ENCODE measurements at places on chromosomes 7 and 10.
A peak's percentile ranks its signal among the peaks of the same experiment; 100 is the strongest.

- peak; percentile 71 for DNase-seq
These were observed 75.2 kb upstream of the INHBA start for GRCh38 chr7:41777894-41778596.

GRCh38 chr7:43110791-43111535, 1.5 kb upstream of the HECW1 start:
- no peak for DNase-seq

GRCh38 chr7:94579470-94579869, 69.9 kb downstream of the CASD1 start:
- peak; percentile 11 for DNase-seq

DNA sequence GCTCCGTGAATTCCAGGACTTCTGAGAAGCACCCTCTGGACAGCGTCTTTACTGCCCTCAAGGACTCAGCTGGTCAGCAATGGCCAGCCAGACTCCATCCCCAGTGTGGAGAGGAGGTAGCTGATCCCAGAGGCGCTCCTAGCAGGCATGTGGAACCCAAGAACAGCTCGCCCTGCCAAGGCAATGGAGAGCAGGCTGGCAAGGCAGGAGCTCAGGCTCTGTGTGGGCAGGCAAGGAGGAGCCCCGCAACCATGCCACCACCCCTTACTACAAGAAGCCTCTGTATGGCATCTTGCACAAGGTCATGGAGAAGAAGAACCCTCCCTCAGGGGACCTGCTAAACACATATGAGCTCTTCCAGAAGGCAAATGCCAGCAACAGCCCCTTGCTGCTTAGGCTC, 34.4 kb upstream of the SGMS1 start:
- no peak for DNase-seq

DNA sequence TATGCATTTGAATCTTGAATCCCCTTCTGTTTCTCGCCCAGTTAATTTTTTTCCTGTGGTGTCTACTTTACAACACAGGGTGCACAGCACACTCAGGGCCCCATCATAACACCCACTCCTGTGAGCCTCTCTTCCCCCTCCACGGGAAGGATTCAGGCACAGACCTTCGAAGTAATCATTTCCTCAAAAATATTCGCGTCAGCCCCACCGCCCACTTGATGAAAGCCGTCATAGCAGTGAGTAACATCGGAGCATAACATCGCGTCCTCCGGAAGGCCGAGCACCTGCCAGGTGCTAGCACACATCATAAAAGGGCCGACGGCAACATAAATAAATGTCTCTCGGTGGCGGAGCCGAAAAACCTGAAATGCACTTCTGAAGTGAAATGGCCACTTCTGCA, 201.7 kb upstream of the ADARB2 start:
- DNase-seq = no peak

- DNase-seq = no peak
These were observed 19.1 kb upstream of the GPAM start for GRCh38 chr10:112202561-112203241.

- DNase-seq = no peak
These were observed 135.9 kb upstream of the CCDC6 start for GRCh38 chr10:60042262-60042661.

DNA sequence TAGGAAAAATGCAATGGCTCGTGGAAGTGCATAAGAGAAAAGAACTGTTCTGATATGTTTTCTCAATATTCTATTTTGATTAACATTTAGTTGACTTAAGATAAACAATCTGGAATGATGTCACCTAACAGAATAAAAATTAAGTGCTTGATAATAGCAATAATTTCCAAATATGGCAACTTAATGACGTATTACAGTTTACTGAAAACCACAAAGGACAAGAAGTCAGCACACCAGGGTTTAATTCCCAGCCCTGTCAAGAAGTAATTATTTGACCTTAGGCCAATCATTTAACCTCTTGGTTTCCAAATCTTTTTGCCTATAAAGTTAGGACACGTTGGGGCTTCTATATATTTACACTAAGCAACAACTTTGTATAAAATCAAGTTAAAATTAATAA, 95.7 kb downstream of the CABCOCO1 start:
- no peak for DNase-seq

DNA sequence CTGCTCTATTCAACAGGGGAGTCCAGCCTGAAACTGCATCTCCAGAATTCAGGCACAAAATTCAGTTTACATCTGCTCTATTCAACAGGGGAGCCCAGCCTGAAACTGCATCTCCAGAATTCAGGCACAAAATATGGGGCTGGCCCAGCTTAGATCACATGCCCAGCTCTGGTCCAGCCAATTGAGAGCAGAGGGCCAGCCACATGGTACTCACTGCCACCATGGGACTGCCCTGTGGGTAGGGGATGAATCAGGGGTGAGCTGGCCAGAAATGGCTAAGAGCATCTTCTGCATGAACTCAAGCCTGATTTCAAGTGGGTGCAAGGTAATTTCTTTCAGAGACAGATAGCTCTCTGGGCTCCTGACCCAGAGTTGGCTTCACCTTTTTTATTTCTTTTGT, 156.6 kb upstream of the LYZL2 start:
- no peak for DNase-seq

DNA sequence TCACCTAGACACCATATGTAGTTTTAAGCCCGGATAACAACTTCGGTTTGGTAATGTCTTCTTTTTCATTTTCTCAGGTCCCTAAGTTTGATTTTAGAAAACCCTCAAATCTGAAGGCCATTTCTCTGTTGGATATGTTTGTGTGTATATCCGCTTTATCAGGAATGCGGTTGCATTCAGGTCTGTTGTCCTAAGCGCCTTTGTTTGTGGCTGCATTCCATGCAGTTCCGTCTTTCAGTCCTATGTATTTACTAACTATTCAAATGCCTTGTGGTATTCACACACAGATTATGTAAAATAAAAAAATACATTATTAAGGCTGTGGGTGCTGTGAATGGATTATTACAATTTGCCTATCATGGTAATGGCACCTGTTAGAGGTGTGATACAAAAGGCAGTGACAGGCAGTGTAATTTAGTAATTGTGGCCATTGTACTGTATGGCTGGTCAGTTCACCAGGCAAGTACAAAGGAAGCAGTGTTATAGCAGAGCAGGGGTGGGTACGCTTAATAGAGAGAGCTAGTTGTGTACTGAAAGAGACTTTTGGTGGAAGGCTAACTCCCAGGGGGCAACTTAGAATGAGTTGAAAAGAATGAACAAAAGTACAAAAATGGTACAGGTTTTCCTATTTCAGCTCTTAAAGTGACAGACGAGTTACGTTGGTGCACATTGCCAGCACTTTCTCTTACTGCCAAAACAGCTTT, 136.4 kb downstream of the VTI1A start:
- DNase-seq = no peak

DNA sequence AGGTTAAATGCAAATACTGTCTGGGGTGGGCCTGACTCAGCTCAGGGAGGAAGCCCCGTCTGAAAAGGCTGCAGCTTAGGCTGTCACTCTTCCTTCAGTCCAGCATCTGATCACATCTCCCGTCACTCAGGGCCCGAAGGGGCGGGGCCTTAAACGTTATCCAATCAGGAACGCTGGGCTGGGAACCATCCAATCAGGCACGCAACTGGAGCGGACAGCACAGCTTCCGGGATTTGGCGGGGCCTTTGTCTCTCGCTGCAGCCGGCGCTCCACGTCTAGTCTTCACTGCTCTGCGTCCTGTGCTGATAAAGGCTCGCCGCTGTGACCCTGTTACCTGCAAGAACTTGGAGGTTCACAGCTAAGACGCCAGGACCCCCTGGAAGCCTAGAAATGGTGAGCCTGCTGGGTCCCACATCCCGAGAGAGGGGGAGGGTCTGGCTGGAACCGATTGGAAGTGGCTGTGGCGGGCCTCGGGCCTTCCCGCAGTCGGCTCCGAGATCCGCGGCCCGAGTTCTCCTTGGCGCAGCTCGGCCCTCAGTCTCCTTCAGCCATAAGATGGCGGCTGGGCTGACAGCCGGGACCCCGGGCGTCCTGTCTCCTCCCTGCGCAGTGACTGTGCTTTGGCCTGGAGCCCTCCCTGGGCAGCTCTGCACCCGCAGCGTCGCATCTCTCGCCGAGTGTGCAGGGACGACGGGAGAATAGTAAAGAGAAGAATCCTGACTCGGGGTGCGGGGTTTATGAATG, at the start of gene ZNF92:
Gene ZNF92, plus strand, starts transcription at position 248 of the 744 bp plus-strand sequence. Its CDS starts 143 bp downstream, at position 391.
- DNase-seq = peak; percentile 99

- no peak for DNase-seq
These were observed 60.9 kb upstream of the ADRB1 start for GRCh38 chr10:113982769-113983168.

- DNase-seq = no peak
These were observed 143.1 kb upstream of the GDF10 start for GRCh38 chr10:47156873-47157272.

GRCh38 chr7:128725531-128725930, 13.6 kb upstream of the CALU start:
- DNase-seq = no peak

DNA sequence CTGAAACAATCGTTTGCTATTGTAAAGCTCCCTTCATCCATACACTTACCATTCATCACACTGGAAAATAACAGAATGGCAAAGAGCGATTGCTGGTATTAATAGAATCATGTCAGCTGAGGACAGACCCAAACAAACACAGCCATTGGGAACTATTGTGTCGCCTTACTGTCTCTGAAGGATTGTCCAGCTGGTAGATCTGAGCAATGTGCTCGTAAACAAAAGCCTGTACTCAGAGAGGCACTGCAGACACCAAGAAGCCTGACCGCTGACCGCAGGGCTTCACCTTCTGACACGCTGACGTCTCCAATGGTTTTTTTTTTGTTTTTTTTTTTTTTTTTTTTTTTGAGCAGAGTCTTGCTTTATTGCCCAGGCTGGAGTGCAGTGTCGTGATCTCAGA, 151.0 kb upstream of the FRMD4A start:
- no peak for DNase-seq

DNA sequence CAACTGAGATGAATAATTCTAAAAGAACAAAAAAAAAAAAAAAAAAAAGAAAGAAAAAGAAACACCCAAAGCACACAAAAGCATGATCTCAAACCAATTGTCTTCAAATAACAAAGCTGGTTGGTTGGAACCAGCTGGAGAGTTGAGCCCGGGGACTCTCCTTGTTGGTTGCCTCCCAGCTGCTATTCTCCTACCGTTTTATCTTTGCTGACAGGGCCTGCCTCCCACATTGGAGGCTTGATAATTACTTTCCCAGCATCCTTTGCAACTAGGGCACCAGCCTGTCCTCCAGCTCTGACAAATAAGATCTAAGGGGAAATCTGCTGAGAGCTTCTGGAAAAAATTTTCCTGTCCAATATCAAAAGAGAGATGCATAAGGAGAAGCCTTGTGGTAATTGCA, 6.8 kb downstream of the PON1 start:
- peak; percentile 35 for DNase-seq

GRCh38 chr7:31437250-31437865, 76.5 kb upstream of the ITPRID1 start:
- no peak for DNase-seq

GRCh38 chr10:30639946-30640786, 10.6 kb upstream of the LYZL2 start:
- peak; percentile 75 for DNase-seq

- no peak for DNase-seq
These were observed 69.9 kb downstream of the NKX6-2 start for GRCh38 chr10:132715776-132716680.

DNA sequence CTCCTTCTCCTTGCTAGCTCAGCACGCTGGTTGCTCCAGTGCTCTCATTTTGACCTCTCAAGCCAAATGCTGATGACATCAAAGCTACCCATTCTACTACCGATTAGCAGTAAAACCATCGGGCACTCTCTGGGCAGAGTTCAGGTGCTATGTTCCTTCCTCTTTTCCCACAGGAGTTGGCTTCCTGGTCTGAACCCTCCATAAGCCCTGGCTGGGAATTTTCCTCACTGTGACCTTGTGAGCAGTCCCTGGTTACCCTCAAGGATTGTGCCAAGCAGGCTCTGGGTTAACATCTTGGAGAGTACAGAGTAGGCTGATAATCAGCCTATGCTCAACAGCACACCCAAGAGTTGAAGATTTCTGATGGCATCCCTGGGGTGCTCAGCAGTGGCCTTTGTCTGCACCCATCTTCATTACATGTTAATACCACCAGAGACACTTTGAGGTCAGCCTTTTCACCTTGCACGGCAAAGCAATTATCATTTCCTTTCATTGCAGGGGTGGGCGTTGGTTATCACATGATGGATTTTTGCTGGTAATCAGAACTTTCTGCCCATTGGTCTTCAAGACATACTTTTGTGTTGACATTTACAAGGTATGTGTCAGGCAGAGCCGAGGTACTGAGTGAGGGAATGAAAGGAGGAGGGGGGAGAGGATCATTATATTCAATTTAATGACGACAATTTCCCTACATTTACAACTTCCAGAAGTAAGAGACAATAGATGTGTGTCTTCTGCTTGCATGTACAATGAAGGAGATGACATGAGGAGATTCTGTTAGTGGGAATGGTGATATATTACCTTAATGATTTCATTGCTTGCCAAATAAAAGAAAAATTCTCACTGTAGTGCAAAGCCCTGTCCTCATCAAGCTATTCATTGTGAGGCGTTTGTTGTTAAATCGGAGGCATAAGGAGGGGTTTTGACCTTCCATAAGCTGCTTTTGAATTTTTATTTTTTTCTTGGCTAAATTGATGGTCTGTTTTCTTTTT, 452.0 kb downstream of the LRMDA start:
- DNase-seq = no peak

DNA sequence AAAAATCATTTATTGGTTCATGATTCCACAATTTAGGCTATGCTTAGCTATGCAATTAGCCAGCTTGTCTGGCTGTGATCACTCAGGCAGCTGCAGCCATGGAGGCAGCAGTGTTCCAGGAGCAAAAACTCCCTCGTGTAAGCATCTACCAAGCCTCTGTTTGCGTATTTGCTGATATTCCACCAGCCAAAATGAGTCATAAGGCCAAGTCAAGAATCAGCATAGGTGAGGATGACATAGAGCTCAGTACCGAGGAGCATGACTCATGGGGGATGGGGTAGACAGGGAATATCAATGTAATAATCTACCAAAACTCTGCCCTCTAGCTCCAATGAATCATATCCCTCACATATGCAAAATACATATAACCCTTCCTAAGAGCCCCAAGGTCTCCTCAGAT, 63.3 kb downstream of the IMMP2L start:
- no peak for DNase-seq

GRCh38 chr10:14120812-14121211, 209.9 kb downstream of the FRMD4A start:
- DNase-seq = no peak

DNA sequence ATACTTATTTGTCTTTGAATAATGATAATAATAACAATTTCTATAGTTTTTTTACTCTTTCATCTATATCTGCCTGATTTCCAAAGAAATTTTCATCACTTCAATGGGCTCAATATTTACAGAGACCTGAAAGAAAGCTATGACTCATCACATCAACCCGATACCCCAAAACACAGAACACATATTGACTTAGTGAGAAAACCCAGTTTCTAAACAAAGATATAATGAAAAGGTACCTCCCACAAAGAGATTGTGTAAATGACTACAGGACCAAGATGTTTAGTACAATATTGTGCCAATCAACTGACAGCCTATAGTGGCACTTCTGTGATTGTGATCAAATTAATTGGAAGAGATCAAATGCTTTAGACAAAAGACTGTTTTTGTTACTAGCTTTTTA, 133.9 kb downstream of the PCDH15 start:
- DNase-seq = no peak

All from hematopoietic multipotent progenitor cell treated with erythropoietin and hydrocortisone succinate and interleukin-3 and kit ligand, for 6 days (in vitro differentiated cells).